ENCODE measurements at places on chromosomes 16 and 17. TPM values are rescaled to one million over a fixed set of nuclear protein-coding genes. Genes with fewer than 3 reads are reported as not detected.
A peak's percentile ranks its signal among the peaks of the same experiment; 100 is the strongest.

The SAMD14 gene
- total RNA-seq = 0.66 TPM

The FAM20A gene
- not detected for total RNA-seq

The CIBAR2 gene
- not detected for total RNA-seq

The OTOP3 gene
- not detected for total RNA-seq

The PLLP gene
- 0.34 TPM for total RNA-seq

The IL34 gene
- not detected for total RNA-seq

The CDH15 gene
- total RNA-seq = not detected

The SULT1A4 gene
- 1.6 TPM for total RNA-seq

DNA sequence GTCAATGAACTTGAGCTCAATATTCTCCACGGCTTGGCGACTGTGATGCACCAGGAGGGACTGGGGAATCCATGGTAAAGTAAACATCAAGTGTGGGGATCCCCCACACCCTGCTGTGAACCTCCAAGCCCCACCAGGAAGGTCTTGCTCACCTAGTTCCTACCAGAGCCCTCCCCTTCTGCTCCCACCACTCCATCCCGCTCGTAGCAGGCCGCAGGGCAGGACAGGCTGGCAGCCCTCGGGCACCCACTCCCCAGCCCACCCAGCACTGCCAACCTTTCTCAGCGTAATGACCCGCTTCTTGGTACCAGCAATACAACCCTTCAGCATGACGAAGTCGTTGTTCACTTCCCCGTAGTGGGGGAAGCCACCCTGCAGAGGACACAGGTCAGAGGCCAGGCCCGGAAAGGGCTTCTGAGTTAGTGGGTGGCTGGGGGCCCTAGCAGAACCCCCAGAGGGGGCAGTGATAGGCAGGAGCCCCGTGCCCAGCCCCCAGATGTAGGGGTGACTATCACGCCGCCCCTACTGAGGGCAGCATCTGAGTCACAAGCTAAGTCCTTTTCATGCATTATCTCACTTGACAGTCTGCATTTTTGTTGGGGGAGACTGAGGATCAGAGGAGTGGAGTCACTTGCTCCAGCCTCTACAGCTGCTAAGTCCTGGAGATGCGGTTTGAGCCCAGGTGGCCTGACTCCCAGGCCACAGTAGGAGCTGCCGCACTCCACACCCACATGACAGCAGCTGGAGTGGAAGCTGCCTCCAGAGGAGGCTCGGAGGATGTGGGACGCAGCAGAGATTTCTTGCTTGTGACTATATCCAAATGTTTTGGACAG lies 2.8 kb upstream of the MSRB1 start:
- no peak overlapping the region for H3K4me3 ChIP-seq
- no peaks in the 10 kb centered on the region for H3K27me3 ChIP-seq
- DNase-seq = no peak
- H3K27ac ChIP-seq = no peak overlapping the region

GRCh38 chr17:77824780-77825280 lies 133.7 kb upstream of the TNRC6C start:
- DNase-seq = no peak
- H3K36me3 ChIP-seq = no peaks in the 10 kb centered on the region
- H3K4me1 ChIP-seq = no peaks in the 10 kb centered on the region
- H3K27me3 ChIP-seq = no peaks in the 10 kb centered on the region

DNA sequence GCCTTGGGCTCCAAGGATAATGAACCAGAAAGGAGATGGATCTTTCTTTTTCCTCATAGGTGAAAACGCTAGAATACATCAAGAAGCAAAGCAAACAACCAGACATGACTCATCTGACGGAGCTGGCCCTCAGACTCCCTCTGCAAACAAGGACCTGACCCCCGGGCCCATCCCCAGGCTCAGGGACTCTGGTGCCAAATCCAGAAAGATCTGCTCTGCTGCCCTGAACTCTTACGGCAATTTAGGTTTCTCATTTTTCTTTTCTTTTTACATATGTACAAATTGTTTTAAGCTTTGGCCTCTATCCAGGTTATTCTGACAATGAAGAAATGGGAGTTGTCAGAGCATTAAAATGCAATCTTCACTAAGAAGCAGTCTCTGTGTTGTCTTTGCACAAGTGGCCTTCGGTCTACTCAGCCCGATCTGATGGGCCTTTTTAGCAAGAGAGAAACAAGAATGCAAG lies 17.7 kb downstream of the KNOP1 start:
- no peak for DNase-seq
- H3K4me3 ChIP-seq = no peak overlapping the region
- no peak overlapping the region for H3K27ac ChIP-seq
- no peaks in the 10 kb centered on the region for H3K27me3 ChIP-seq

GRCh38 chr17:78137392-78138203 lies 7.0 kb downstream of the TMC8 start:
- peak overlapping the region; percentile 50 for H3K27ac ChIP-seq
- peak; percentile 53 for DNase-seq
- H3K4me1 ChIP-seq = peaks cover 68% of the 10 kb centered on the region
- H3K4me3 ChIP-seq = no peak overlapping the region
- H3K27me3 ChIP-seq = no peaks in the 10 kb centered on the region

- H3K36me3 ChIP-seq = no peaks in the 10 kb centered on the region
- H3K27me3 ChIP-seq = peaks cover 2% of the 10 kb centered on the region
Measured at GRCh38 chr17:41617698-41618097, 5.1 kb upstream of the KRT16 start.

DNA sequence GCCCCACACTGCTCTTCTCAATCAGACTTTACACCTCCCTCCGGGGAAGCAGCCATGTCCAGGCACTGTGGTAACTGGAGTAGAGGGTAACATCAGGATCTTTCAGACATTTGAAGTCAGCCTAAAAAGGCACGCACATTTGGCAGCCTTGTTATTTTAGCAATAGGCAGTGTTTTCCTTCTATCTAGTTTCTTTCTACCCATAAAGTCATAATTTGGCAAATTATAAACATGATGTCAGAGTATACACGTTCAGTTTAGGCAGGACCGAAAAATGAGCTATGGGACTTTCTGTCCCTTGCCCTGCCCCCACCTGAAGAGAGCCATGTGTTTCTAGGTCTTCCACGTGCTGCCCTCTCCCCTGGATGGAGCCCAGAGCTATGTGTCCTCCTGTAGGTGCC lies 21.1 kb downstream of the NARF start:
- H3K27ac ChIP-seq = no peak overlapping the region
- H3K4me1 ChIP-seq = no peaks in the 10 kb centered on the region
- no peak for DNase-seq
- peaks cover 5% of the 10 kb centered on the region for H3K36me3 ChIP-seq
- no peak overlapping the region for H3K4me3 ChIP-seq
- H3K27me3 ChIP-seq = no peaks in the 10 kb centered on the region

DNA sequence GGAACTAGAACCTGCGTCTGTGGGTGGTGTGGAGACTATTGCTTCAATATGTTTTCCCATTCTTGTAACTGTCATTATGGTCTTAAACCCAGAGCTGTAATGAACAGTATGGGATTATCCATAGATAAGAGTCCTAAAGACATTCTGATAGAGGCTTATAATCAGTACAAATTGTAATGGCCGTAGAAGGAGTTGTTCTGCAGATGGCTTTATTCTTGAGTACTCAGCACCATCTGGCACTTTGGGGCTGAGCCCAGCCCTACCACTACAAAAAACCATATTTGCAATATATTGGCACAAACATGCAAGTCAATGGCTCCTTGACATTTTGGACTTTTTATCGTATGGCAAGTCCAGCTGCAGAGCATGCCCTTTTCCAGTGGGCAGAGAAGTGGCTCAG lies 150.0 kb downstream of the HS3ST4 start:
- no peak overlapping the region for H3K4me3 ChIP-seq
- H3K4me1 ChIP-seq = peaks cover 2% of the 10 kb centered on the region
- DNase-seq = no peak
- H3K27ac ChIP-seq = no peak overlapping the region
- H3K27me3 ChIP-seq = peaks cover 25% of the 10 kb centered on the region

- H3K27me3 ChIP-seq = peaks cover 15% of the 10 kb centered on the region
- DNase-seq = no peak
- H3K27ac ChIP-seq = no peak overlapping the region
- H3K36me3 ChIP-seq = no peaks in the 10 kb centered on the region
Measured at GRCh38 chr16:23699100-23699499, 13.9 kb downstream of the ERN2 start.

- no peaks in the 10 kb centered on the region for H3K27me3 ChIP-seq
- H3K4me1 ChIP-seq = peaks cover 51% of the 10 kb centered on the region
- peak overlapping the region; percentile 91 for H3K27ac ChIP-seq
- peak overlapping the region; percentile 25 for H3K4me3 ChIP-seq
- H3K36me3 ChIP-seq = peaks cover 39% of the 10 kb centered on the region
Measured at GRCh38 chr16:22353191-22353919, 21.1 kb downstream of the CDR2 start.

- H3K4me1 ChIP-seq = peaks cover 2% of the 10 kb centered on the region
- DNase-seq = no peak
- no peaks in the 10 kb centered on the region for H3K27me3 ChIP-seq
- peaks cover 20% of the 10 kb centered on the region for H3K36me3 ChIP-seq
Measured at GRCh38 chr16:80976946-80977345, 29.7 kb downstream of the CMC2 start.

GRCh38 chr17:62665599-62665998 lies 38.1 kb downstream of the MRC2 start:
- H3K27ac ChIP-seq = no peak overlapping the region
- H3K36me3 ChIP-seq = peaks cover 2% of the 10 kb centered on the region
- peaks cover 8% of the 10 kb centered on the region for H3K4me1 ChIP-seq
- no peaks in the 10 kb centered on the region for H3K27me3 ChIP-seq
- no peak for DNase-seq

- peaks cover 2% of the 10 kb centered on the region for H3K36me3 ChIP-seq
- H3K27ac ChIP-seq = no peak overlapping the region
- no peaks in the 10 kb centered on the region for H3K27me3 ChIP-seq
- no peak for DNase-seq
- H3K4me1 ChIP-seq = peaks cover 2% of the 10 kb centered on the region
- no peak overlapping the region for H3K4me3 ChIP-seq
Measured at GRCh38 chr16:10371592-10371991, 14.3 kb upstream of the ATF7IP2 start.

- H3K27ac ChIP-seq = no peak overlapping the region
- H3K4me1 ChIP-seq = no peaks in the 10 kb centered on the region
- no peaks in the 10 kb centered on the region for H3K36me3 ChIP-seq
- H3K27me3 ChIP-seq = no peaks in the 10 kb centered on the region
Measured at GRCh38 chr16:47958726-47959125, 197.1 kb downstream of the ABCC12 start.

DNA sequence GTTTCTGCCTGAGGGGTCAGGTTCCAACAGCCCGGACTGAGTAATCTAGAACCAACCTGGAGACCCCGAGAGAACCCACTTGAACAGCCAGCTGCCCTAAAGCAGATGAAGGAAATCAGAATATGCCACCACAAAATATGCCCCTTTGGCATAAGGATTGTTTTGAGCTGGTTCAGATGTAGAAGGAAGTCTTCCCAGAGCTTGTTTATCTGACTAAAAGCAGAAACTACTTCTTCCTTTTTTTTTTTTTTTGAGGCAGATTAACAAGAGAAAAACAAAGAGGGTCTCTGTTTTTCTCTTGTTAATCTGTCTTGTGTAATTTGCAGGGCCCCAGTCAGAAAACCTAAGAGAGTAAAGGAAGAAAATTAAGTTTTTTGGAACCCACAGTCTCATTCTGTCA lies 53.0 kb downstream of the PECAM1 start:
- peak overlapping the region; percentile 66 for H3K27ac ChIP-seq
- H3K27me3 ChIP-seq = no peaks in the 10 kb centered on the region
- peaks cover 2% of the 10 kb centered on the region for H3K4me1 ChIP-seq
- H3K4me3 ChIP-seq = no peak overlapping the region
- DNase-seq = no peak

- DNase-seq = no peak
- no peaks in the 10 kb centered on the region for H3K27me3 ChIP-seq
- no peaks in the 10 kb centered on the region for H3K4me1 ChIP-seq
Measured at GRCh38 chr16:25192096-25192495, 24.7 kb upstream of the AQP8 start.

- no peak overlapping the region for H3K27ac ChIP-seq
- DNase-seq = no peak
- no peak overlapping the region for H3K4me3 ChIP-seq
- H3K4me1 ChIP-seq = peaks cover 12% of the 10 kb centered on the region
- no peaks in the 10 kb centered on the region for H3K27me3 ChIP-seq
Measured at GRCh38 chr17:8887834-8888703, 20.6 kb upstream of the PIK3R6 start.

GRCh38 chr17:48554412-48555257 lies 9.7 kb upstream of the HOXB2 start:
- peak overlapping the region; percentile 82 for H3K4me3 ChIP-seq
- DNase-seq = no peak
- H3K27ac ChIP-seq = no peak overlapping the region
- peaks cover 7% of the 10 kb centered on the region for H3K4me1 ChIP-seq
- H3K36me3 ChIP-seq = no peaks in the 10 kb centered on the region

- H3K4me1 ChIP-seq = no peaks in the 10 kb centered on the region
- H3K36me3 ChIP-seq = no peaks in the 10 kb centered on the region
- peaks cover 67% of the 10 kb centered on the region for H3K27me3 ChIP-seq
- DNase-seq = no peak
- H3K4me3 ChIP-seq = no peak overlapping the region
- H3K27ac ChIP-seq = no peak overlapping the region
Measured at GRCh38 chr16:87065446-87066132, 251.6 kb downstream of the C16orf95 start.

- H3K4me1 ChIP-seq = peaks cover 2% of the 10 kb centered on the region
- no peak overlapping the region for H3K27ac ChIP-seq
- DNase-seq = no peak
Measured at GRCh38 chr17:81564778-81565177, 12.6 kb upstream of the FAAP100 start.

DNA sequence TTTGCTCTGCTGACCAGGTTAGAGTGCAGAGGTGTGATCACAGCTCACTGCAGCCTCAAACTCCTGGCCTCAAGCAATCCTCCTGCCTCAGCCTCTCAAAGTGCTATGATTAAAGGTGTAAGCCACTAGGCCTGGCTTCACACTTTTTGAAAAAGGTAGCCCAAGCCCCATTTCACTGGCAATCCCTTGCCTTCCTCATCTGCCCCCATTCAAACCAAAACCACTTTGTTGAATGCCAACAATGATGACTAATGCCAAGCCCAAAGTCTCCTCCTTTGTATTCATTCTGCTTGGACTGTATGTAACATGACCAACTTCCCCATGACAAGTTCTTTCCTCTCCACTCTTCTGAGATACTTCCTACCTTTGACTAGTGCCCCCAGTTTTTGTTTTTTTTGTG lies 33.1 kb downstream of the N4BP1 start:
- peak; percentile 28 for DNase-seq
- H3K4me1 ChIP-seq = peaks cover 52% of the 10 kb centered on the region
- H3K36me3 ChIP-seq = peaks cover 51% of the 10 kb centered on the region
- no peaks in the 10 kb centered on the region for H3K27me3 ChIP-seq
- peak overlapping the region; percentile 84 for H3K27ac ChIP-seq

GRCh38 chr16:884232-884631 lies 83.7 kb upstream of the GNG13 start:
- DNase-seq = no peak
- H3K27ac ChIP-seq = no peak overlapping the region
- no peaks in the 10 kb centered on the region for H3K27me3 ChIP-seq
- H3K36me3 ChIP-seq = peaks cover 3% of the 10 kb centered on the region
- H3K4me3 ChIP-seq = no peak overlapping the region
- H3K4me1 ChIP-seq = no peaks in the 10 kb centered on the region

GRCh38 chr17:72699545-72699944 lies 392.9 kb downstream of the SLC39A11 start:
- no peak overlapping the region for H3K27ac ChIP-seq
- no peak for DNase-seq

- DNase-seq = no peak
- peak within 1 kb of the TSS; percentile 97 for H3K27ac ChIP-seq
- H3K36me3 ChIP-seq = peaks cover 51% of the 10 kb centered on the region
- H3K27me3 ChIP-seq = no peaks in the 10 kb centered on the region
- H3K4me3 ChIP-seq = peak within 1 kb of the TSS; percentile 97
Measured at GRCh38 chr17:81859906-81860755, at the start of gene P4HB. TSS of gene P4HB (minus strand) at chr17:81860535. CDS start at chr17:81860471, 64 bp downstream.

GRCh38 chr17:48747445-48748363 lies 19.2 kb upstream of the HOXB13 start:
- no peaks in the 10 kb centered on the region for H3K36me3 ChIP-seq
- peaks cover 9% of the 10 kb centered on the region for H3K4me1 ChIP-seq
- H3K4me3 ChIP-seq = no peak overlapping the region
- no peak overlapping the region for H3K27ac ChIP-seq
- DNase-seq = no peak

Data from activated naive CD8-positive, alpha-beta T cell treated with anti-CD3 and anti-CD28 coated beads for 36 hours (primary cell).